Smooth muscle cell of trachea (primary cell): ENCODE measurements at places on chromosomes 1 and 21. TPM values are rescaled to one million over a fixed set of nuclear protein-coding genes. Genes with fewer than 3 reads are reported as not detected.

RXRG gene
- 0.17 TPM in 1 of 2 replicates, not detected in the other for total RNA-seq

BCAR3 gene
- total RNA-seq = 25.5 and 28.4 TPM in 2 replicates

SASS6 gene
- 0.83 and 3.6 TPM in 2 replicates for total RNA-seq

CELA3B gene
- not detected in 2 replicates for total RNA-seq

WDR64 gene
- not detected in 2 replicates for total RNA-seq
